ENCODE measurements at places on chromosomes 4 and X.

GRCh38 chrX:150088766-150089518 is 150.7 kb upstream of the EOLA2 start:
- DNase-seq, result peak; percentile 58

DNA sequence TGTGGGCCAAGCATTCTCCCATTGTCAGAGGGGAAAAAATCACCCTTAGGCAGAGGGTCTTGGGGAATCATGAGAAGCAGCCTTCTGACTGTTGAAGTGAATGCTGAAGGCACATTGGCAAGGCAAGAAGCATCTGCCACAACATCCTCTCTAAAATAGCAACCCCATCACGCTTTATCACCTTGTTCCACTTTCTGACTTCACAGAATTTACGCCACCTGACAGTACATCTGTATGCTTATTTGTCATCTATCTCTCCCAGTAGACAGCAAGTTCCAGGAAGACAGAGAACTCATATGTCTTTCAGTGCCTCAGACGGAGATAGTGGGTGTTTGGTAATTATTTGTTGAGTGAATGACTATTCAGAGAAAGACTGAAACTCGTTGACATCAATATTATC is 68.4 kb upstream of the SCML1 start:
- DNase-seq, result no peak

DNA sequence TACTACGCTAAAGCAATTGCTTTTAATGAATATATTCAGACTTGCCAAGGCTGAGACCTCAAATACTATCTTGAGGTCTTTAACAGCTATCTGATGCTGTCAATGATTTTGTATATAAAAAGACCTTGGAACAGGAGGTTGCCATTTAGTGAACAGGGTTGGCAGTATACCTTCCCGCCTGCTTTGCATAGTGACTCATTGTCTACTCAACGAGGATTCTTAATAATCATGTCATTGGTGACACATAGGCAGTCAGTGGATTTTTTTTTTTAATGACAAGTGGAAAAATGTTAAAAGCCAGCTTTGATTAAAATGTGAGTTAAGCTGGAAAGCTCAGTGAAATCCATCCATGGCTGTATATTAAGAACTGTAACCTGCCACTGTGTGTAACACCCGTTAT is 164.0 kb downstream of the ASMT start:
- DNase-seq, result no peak

DNA sequence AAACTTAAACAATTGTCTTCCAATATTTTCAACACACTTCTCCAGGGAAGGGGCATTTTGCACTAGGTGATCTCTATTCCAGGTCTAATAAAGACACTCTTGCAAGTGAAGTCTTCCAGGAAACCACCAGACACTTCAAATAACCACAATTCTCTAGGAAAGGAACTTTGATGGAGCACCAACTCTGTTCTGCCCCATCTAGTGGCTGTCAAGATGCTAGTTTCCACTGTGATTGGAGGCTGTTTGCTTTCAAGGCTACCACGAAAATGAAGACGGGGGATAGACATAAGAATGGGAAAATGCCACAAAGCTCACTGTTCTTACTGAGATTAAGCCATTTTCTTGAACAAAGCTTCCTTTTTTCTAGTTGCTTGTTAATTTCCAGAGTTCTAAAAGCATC is 100.6 kb upstream of the F9 start:
- DNase-seq, result no peak

DNA sequence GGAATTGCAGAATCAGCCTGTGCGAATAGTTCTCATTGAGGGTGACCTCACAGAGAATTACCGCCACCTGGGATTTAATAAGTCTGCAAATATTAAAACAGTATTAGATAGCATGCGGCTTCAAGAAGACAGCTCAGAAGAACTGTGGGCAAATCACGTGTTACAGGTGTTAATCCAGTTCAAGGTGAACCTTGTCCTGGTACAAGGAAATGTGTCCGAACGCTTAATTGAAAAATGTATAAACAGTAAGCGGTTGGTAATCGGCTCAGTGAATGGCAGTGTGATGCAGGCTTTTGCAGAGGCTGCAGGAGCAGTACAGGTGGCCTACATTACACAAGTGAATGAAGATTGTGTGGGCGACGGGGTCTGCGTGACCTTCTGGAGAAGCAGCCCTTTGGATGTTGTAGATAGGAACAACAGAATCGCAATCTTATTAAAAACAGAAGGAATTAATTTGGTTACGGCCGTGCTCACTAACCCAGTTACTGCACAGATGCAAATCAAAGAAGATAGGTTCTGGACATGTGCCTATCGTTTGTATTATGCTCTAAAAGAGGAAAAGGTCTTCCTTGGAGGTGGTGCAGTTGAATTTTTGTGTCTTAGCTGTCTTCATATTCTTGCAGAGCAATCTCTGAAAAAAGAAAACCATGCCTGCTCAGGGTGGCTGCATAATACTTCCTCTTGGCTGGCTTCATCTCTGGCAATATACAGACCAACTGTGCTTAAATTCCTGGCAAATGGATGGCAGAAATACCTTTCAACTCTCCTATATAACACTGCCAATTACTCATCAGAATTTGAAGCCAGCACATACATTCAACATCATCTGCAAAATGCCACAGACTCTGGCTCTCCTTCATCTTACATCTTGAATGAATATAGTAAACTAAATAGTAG is 10.7 kb downstream of the BBS12 start:
- no peak for DNase-seq

GRCh38 chr4:72507860-72508419 is 61.1 kb downstream of the ADAMTS3 start:
- no peak for DNase-seq

DNA sequence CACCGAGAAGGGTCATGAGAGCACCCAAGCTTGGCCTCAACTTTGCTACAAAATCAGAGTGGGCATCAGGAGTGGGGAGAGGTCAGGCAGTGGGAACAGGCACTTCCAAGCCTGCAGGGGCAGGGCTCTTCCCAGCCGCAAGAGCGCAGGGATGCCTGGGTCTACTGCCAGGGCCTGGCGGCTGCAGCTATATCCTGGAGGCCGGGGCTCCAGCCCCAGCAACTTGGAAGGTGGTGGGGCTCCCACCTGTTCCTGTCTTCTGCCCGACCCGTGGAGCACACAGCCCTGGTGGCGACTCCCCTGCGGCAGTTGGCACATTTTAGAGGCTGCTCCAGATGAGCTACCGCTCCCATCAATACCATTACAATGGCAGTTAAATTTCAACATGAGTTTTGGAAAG is 607.0 kb downstream of the TRAM1L1 start:
- no peak for DNase-seq

DNA sequence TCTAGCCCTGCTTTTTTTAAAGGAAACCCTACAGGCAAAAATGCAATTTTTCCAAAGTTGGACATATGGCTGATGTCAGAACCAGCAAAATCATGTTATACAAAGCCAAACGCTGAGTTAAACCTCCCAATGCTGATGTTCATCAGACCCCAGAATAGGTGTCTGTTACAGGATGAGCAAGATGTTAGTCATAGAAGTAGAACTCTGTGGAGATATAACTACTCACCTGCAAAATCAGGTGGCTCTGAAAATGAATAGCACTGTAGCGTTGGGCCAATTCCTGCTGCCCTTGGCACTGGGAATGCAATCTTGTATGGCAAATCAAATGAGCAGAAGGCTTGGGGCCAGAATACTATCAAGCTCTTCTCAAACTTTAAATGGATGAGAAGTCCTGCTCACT is 634.1 kb downstream of the RPA4 start:
- DNase-seq, result no peak

DNA sequence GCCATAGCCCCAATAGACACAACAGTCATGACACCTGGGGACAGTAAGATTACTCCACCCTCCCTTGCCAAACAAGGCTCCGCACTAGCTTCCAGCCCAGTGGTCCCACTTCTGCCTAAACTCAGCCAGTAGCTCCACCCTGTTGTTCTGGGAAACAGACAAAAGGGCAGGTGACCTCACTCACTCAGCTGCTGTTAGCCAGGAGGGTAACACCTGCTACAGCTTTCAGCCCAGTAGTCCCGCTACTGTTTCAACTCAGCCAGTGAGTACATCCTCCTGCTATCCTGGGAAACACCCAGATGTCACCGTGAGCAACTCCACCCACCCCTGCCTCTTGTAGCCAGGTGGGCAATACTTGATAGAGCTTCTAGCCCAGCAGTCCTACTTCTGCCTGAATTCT is 162.7 kb upstream of the CPXCR1 start:
- no peak for DNase-seq

DNA sequence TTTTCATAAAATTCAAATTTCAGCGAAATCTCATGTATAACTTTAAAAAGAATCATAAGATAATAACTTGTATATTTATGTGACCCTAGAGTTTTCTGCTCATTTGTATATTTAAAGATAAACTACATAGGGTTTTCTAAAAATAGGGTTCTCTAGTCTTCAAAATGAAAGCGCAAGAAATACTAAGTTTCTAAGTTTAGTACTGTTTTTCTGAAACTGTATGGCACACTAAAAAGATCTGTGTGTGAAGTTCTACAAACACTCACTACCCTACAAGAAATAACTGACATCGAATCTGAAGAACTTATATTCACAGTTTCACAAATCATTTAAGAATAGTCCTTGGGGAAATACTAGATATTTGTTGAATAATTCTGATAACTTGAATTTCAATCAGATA is 38.7 kb upstream of the NDST4 start:
- DNase-seq, result no peak

DNA sequence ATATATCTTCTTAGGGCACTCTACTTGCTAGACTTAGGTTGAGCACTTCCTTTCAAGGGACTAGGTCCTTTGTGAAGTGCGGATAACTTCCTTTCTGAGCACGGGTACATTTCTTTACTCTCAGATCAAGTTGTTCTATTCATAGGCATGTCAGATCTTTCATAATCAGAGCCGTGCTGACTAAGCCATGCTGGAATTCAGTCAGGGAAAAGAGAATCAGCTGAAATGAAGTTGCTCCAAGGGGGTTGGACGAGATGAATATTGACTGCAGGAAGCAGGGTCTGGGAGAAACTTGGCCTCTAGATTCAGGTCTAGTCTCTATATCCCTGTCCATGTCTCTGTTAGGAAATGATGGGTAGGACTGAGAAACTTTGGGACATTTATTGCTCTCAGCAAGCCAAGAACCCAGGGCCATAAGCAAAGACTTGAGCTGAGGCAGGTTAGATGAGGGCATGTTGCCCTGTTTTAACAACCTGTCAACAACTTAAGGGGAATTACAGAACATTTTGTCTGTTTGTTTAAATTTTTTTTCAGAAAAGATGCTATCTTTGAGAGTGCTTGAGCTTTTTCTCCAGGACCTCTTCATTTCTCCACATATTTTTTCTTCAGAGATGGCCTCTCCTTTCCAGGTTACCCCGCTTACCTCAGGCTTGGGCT is 28.3 kb downstream of the AREG start:
- no peak for DNase-seq

- no peak for DNase-seq
These were observed 975.4 kb upstream of the NDST4 start for GRCh38 chr4:116088771-116089170.

DNA sequence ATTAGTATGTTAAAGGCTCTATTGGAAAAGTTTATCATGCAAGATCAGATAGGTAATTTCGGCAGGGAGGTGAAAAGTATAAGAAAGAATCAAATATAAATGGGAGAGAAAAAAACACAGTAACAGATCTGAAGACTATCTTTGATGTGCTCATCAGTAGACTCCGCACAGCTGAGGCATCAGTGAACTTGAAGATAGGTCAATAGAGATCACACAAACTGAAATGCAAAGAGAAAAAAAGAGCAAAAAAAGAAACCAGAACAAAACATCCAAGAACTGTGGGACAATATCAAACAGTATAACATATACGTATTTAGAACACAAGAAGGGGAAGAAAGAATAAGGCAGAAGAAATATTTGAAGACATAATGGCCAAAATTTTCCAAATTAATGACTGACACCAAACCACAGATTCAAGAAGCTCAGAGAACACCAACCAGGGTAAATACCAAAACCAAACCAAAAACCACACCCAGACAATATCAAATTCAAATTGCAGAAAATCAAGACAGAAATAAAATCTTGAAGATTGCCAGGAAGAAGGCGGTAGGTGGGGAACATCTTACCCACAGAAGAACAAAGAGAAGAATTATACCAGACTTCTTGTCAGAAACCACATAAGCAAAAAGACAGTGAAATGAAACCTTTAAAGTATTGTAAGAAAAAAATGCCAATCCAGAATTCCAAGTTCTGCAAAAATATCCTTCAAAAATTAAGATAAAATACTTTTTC is 29.1 kb downstream of the PFKFB1 start:
- no peak for DNase-seq

DNA sequence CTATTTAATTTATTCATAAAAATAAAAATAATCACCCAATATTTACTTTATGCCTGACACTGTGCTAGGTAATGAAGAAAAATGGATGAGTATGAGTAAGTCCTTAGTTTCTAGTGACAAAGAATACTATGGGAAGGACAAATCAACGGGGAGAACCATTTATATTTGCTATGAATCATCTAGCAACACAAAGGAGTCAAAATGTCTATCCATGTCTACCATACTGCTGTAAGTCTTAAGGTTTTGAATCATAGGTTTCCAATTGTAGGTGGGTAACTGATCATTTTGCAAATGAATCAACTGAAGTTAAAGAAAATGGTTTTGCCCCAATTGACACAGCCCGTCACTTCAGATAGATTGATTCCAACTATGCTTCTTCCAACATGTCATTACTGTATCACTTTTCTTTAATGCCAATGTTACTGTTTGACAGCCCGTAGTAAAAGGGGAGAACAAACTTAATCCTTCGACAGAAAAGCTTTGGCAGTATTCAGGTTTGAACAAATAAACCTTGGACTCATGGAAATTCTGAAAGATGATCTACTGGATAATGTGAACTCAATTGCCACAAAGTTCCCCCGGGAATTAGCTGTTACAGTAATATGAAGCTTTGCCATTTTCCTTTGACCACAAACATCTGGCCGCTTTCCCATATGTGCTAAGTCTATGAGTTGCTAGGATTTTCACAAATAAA is 3.2 kb downstream of the TDO2 start:
- peak; percentile 11 for DNase-seq

GRCh38 chr4:128379860-128380259 is 92.2 kb upstream of the PGRMC2 start:
- no peak for DNase-seq

- no peak for DNase-seq
These were observed 11.2 kb downstream of the CD40LG start for GRCh38 chrX:136659174-136659573.

DNA sequence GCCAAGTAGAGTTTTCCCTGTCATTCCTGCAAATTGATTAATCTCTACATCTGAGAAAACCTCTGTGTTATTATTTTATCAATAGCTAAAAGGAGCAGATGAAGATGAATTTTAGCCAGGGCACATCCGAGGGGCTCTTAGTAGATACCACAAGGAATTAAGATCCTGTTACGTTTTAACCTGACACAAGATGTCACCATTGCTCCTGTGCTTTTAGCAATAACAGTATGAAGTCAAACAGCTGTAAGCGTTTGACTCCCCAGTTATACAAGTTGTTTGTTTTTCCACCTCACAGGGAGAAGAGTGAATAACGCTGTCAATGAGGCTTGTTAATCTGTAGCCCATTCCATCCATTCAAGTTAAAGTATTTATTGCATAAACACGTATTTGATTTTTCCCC is 76.0 kb upstream of the AP1S2 start:
- DNase-seq, result no peak
